Activated T-cell treated with anti-CD3 and anti-CD28 coated beads, Interleukin-2, amount 50 U/mL, for 48 hours (primary cell): ENCODE measurements at places on chromosomes 16 and 17.
A peak's percentile ranks its signal among the peaks of the same experiment; 100 is the strongest.

GRCh38 chr16:70701036-70701435, 15.2 kb upstream of the MTSS2 start:
- DNase-seq: no peak

- no peak for DNase-seq
Measured at GRCh38 chr17:44322236-44322895, 2.3 kb downstream of the SLC25A39 start.

- no peak for DNase-seq
Measured at GRCh38 chr16:55656691-55657092, 904 bp downstream of the SLC6A2 start.

DNA sequence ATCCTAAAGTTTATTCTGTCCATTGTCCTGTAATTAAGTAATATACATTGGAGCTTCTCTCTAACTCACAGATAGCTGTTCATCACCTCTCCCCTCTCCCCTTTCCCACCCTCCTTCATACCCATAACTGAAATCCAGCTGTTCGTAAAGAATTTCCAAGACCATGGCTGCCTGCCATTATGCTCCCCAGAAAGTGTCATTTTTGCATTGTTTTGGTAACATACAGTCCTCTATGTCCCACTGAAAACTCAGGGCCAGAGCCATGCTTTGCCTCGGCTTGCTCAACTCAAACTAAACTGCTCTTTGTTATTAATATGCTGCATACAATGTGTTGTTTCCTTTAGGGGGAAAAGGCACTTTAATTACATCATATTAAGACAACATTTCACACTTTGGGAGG, 132.0 kb downstream of the MRTFB start:
- DNase-seq: no peak

GRCh38 chr16:10088380-10088793, 93.8 kb downstream of the GRIN2A start:
- DNase-seq: no peak

DNA sequence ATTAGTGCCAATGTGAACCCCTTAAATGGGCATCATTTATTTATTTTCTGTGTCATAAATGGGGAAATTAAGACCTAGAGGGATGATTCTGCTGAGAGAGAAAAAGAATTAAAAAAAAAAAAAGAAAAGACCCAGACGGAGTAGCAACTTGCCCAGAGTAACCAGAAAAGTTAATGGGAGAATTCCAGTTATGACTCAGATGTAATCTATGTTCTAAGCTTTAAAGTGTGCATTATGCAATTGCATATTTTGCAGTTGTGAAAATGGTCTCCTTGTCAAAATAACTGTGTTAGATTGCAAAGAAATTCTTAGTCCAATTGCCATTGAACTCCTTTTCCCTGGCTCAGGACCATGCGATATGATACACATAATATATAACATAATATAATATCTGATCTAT, 38.6 kb upstream of the TBX2 start:
- no peak for DNase-seq

GRCh38 chr16:23835390-23836077, at the start of gene PRKCB:
TSS of gene PRKCB (plus strand) at chr16:23835983.
- DNase-seq: peak; percentile 95

DNA sequence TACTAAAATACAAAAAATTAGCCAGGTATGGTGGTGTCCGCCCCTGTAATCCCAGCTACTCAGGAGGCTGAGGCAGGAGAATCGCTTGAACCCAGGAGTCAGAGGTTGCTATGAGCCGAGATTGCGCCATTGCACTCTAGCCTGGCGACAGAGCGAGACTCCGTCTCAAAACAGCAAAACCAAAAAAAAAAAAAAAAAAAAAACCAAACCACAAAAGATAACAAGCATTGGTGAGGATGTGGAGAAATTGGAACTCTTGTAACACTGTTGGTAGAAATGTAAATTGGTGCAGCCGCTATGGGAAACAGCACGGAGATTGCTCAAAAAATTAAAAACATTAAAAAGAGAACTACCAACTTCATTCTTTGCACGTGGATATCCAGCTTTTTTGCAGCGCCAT, 119.4 kb downstream of the OR1D5 start:
- DNase-seq: no peak

DNA sequence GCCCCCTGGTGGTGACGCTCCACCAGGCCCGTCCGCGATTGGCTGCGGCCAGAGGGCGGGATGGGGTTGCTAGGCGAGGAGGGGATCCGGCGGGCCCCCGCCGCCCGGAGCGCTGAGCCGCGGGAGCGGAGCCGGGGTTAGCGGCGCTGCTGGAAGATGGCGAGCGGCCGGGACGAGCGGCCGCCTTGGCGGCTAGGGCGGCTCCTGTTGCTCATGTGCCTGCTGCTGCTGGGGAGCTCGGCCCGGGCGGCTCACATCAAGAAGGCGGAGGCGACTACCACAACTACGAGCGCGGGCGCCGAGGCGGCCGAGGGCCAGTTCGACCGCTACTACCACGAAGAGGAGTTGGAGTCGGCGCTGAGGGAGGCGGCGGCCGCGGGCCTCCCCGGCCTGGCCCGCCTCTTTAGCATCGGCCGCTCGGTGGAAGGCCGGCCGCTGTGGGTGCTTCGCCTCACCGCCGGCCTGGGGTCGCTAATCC, at the start of gene CPD:
Gene CPD (plus strand): TSS at position 103 of the 478 bp plus-strand sequence. CDS start 54 bp downstream, at position 157.
- DNase-seq: peak; percentile 99

- DNase-seq: no peak
Measured at GRCh38 chr16:2468233-2468724, 2.8 kb upstream of the NTN3 start.

- DNase-seq: no peak
Measured at GRCh38 chr17:83127431-83128160, 48.2 kb downstream of the METRNL start.

DNA sequence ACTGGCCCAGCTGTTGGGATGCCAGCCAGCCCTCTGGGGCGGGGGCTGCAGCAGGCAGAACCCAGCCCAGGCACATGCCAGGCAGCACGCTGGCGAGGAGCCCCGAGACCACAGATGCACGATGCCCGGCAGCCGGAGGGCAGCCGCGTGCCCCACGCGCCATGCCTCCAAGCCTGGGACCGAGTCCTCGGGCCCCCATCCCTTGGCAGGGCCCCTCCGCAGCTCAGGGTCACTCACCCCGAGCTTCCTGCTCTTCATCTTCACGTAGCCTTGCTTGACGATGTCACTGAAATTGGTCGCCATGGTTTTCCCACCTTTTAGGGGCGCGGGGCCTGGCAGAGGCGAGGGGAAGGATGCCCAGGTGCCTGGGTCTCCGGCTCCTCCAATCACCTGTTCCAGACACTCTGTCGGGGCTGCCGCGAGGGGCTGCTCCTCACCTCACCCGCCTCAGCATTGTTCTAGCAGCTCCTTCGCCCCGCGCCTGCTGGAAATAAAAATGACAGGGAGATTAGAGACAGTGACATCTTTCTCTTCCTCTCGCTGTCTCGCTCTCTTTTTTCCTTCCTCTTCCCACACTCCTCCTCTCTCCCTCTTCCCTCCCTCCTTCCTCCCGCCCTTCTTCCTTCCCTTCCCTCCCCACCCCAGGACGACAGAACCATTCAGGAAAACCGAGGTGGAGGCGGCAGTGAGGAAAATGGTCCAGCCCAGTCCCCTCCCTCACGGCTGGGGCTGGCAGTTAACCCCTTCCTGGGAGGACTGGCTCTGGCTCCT, 6.9 kb downstream of the DOK4 start:
- DNase-seq: no peak

- no peak for DNase-seq
Measured at GRCh38 chr16:84080378-84080777, 36.4 kb downstream of the MBTPS1 start.

- DNase-seq: no peak
Measured at GRCh38 chr17:14334919-14335318, 34.0 kb downstream of the HS3ST3B1 start.

DNA sequence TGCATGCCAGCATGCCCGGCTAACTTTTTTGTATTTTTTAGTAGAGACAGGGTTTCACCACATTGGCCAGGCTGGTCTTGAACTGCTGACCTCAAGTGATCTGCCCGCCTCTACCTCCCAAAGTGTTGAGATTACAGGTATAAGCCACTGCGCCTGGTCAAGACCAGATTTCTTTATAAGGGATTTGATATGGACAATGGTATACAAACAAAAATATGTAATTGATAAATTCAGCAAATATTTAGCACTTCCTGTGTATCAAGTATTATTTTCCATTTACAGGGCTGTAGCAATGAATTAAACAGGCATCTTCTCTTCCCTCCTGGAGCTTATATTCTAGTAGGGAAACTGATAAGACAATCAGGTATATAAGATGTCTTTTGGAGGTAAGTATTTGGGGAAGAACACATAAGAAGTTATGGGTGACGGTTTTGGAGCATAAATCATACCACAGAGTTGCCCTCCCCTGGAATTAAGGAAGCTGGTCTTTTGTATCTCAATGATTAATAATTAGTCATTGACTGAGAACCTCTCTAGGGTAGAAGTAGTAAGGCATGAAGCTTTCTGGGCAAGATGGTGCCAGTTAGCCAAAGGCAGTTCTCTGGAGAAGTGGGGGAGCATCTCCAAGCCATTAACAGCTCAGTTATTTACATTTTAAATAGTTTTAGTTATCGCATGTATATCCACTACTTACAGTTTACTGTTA, 35.8 kb downstream of the TANC2 start:
- no peak for DNase-seq

DNA sequence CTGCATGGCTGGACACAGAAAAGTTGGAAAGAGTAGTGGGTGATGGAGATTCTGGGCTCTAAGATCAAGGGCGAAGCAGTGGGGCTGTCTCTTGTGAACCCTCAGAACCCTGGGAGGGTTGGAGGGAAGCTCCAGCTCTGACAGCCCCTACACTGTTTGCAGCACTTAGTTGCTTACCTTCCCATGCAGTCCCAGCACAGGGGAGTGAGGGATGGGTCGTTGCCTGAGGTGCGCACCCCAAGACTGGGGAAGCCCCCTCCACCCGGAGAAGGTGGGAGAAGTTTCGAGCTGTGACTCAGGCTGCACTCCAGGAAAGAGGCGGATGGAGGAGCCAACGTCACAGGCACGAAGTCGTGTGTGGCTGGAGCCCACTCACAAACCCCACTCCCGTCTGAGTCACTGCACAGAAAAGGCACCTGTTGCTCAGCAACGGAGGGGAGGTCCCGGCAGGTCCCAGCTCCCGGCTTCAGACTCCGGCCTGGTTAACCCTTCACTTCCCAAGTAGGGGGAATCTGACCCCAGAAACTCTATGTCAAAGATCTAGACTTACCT, 60.1 kb downstream of the AIPL1 start:
- DNase-seq: peak; percentile 82
